Gastroesophageal sphincter (tissue), 4 donors: ENCODE measurements at places on chromosomes 5 and 9.
A peak's percentile ranks its signal among the peaks of the same experiment; 100 is the strongest.

- no peak for ATAC-seq
Measured at GRCh38 chr9:92185681-92186080, 70.5 kb upstream of the SPTLC1 start.

GRCh38 chr5:69231851-69232250 is 2.8 kb upstream of the CDK7 start:
- no peak for ATAC-seq

GRCh38 chr9:78601957-78602565 is 305.1 kb downstream of the PSAT1 start:
- peak; percentile 25 for ATAC-seq

DNA sequence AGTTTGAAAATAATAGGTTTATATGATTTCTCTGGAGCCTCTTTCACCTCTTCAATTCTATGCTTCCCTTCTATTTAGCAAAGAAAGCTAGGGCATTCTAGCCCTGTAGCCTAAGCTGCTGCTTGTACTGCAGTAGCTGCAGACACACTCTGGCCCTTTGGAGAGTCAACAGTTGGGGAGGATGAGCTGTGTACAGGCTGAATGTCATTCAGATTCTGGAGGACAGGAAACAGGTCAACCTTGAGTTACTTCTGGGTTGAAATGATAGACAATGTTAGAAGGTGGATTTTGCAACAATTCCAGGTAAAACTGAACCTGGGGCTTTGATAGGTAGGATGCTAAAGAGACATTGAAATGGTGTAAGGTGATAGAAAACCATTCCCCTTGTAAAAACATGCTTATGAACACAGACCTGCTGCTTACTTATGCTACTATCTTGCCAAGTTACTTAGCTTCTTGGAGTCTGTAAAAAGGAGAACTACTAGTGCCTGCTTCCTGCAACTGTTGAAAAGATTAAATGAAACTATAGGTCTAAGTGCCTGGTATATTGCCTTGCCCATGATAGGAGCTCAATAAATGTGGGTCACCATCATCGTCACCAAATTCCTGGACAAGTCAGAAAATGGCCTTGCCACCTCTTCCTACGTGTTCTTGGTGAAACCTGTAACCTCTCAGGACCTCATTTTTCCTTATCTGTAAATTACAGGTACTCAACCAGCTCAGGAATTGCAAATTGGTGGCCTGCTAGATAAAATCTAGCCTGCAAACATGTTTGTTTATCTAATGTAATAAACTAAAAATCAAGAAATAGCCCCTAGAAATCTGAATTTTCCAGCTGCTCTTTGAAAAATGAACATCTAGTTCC is 83.7 kb downstream of the GALNT10 start:
- no peak for ATAC-seq

DNA sequence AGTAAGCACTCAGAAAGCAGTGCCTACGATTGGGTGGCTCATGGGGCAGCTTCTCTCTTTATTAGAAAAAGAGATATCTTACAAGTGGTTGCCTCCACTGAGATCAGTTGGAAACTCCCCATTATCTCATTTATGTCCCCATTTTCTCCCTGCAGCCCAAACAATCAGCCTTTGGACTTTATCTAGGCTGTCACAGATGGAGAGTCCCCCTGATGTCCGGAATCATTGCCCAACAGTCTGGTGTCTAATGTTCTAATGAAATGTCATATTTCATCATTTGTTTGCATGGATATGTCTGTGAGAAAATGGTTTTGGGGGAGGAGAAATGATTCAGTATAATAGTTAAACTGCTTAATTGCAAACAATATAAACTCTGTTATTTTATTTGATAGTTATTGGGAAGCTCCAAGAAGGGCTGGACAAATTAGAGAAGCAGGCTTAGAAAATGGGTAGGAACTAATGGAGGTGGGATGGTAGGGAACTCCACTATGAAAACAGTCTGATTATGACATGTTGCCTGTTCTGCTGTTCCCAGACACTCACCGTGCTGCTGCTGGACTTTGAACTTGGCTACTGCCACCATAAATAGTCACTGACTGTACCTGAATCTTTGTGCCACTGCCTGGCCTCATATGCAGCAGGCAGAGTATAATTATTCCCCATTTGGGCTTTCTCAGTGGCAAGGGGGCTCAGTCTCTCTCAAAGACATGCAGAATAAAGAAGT is 38.3 kb upstream of the SMAD5 start:
- ATAC-seq: no peak

DNA sequence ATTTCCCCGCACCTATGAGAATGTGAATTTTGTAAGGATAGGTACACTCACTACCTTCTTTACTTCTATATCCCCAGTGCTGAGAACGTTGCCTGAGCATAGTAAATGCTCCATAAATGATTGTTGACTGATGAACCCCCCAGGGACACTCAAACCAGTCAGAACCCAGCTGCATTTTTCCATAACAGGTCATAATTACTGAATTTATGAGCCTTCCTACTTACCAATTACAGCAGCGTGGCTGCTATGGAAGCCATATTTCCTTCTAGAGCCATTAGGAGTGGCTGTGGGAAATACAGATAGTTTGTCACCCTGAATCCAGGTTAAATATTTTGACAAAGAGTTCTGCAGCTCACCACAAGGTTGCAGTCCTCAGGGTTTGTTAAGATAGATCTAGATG is 135.0 kb downstream of the TAF11L14 start:
- ATAC-seq: no peak

DNA sequence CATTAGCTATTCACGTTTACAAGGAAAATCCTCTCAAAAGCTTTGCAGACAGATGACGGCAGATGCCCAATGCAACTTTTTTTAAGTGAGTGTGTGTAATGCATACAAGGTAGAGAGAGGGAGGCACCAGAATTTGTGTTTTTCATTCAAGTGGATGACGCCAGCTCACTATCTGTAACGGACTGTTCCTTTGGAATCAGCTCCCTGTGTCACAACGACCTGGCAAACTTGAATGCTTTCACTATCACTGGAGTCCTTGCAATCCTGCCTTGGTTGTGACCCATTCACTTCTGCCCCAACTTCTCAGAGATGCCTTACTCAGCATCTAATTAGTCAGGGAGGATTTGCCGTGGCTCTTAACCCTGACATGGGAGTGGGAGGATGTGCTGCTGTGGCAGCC is 148.5 kb downstream of the BNC2 start:
- ATAC-seq: peak; percentile 80

- no peak for ATAC-seq
Measured at GRCh38 chr5:11898-12297, 80.1 kb upstream of the PLEKHG4B start.

DNA sequence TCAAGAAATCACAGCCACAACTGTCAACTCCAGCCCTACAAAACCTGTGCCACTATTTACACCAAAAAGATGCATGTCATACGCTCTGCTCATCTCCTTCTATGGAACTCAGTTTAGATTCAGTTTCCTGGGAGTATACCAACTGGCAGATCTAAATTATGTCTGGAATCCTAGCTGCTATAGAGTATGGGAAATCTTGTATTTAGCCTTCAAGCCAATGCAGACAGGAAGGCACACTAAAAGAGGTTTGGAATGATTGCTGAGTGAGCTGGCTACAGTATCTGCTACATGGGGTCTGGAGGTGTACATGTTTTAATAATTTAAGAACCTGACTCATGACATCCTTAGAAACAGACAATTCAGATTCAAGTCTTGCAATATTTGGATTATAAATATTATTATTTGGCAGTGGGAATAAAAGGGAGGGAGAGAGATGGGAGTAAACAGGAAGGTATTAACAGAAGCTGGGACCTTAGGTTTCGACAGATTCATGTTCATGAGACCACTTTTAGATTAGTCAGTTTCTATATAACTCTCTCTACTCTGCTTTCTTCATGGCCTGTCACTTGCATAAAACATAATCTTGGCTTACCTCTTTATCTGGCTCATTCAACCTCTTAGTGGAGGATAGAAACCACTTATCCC is 178.8 kb upstream of the HAPLN1 start:
- ATAC-seq: no peak

DNA sequence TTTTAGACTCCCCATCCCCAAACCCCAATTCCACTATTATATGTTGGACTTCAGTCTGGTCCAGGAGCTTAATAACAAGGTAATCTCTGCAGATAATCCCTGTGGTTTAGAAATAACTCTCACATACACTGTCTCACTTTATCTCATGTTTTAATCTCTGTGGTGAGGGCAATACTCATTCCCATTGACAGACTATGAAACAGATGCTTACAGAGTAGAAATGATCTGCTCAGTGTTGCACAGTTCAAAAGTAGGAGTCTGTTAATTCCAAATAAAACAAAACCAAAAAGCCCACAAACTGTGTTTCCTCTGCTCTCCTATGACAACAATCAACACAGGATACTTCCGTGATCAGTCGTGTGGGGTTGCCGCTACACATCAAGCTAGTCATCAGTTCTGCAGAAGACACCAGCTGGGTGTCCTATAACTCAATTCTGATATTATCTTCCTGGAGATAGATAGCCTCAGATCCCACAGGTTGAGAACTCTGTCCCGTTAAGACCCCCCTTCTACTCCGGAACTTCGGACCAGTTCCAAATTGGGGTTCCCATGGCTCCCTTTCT is 26.3 kb upstream of the FANCC start:
- no peak for ATAC-seq

GRCh38 chr9:18888290-18888689 is 144.7 kb downstream of the SAXO1 start:
- no peak for ATAC-seq

DNA sequence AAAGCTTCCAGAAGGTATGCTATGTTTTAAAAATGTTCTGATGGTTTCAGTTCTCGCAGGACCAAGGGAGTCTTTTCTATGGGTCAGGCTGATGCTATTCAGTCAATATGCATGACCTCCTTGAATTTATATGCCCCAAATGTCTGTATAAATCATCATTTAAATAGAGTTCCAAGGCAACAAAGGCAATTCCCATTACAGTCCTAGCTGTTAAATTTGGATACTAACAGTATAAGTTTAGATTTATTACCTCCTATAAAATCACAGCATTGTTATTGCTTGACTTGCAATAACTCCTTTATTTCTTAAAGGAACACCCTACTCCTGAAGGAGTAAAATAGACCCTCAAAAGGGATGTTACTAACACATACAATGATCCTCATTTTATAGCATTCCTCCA is 387.7 kb upstream of the CHD1 start:
- no peak for ATAC-seq

DNA sequence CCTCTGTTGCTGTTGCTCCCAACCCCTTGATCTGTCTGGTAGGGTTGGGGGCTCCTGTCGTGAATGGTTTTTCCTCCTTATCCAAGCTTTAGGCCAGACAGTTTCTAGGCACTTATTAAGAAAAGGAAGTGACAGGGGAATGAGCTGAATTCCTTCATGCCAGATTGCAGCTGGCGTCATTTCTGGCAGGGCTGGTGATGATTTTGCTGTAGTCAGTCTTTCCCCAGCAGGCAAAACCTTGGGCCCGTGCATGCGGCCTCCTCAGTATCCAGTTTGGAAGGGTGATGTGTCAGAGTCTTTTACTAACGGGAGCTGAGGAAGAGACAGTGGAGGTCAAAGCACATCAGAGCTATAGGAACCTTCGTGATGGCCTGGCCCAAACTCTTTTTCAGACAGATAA is 58.8 kb downstream of the COL27A1 start:
- ATAC-seq: no peak

GRCh38 chr5:132280371-132281240 is 13.6 kb upstream of the SLC22A4 start:
- no peak for ATAC-seq

- no peak for ATAC-seq
Measured at GRCh38 chr5:76576996-76577395, 46.2 kb downstream of the F2RL2 start.

DNA sequence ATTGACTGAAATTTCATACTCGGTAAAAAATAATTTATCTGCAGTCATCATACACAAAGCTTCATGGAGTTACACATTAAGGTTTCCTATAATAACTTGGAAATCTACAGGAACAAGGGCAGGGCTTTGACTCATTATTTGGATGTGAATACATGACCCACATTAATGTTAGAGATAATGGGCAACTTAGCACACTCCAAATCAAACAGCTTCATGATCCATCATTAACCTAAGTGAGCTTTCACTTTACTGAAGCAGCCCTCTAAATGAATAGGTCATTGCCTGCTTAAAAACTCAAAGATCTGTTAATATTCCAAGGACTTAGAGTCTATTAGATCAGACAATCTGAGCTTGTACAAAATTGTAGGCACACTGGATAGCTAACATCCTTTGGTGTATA is 9.0 kb downstream of the CDH12 start:
- ATAC-seq: no peak

GRCh38 chr9:123643518-123643917 is 286.4 kb downstream of the DENND1A start:
- ATAC-seq: no peak

DNA sequence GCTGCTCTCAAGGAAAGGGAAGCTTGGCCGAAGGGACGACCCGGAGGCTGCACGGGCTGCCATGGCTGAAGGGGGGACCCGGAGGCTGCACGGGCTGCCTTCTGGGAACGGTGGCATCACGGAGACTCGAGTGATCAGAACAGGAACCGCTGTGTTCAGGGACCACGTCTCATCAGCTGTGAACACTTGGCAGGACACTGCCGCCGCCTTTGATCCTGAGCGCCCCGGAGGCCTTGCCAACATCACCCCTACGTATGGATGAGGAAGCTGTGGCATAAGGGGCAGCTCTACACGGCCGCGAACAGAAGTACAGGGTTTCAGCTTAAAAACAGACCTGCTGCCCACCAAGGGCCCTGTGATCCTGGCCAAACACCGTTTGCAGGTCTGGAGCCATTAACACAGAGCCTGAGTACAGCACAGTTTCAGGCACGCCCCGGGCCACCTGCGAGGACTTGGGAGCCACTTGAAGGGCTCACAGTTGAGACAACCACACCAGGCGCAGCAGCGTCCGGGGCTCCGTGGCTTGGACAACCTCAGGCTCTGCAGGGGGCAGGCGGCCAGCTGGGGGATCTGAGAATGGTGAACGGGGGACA is 23.9 kb upstream of the TERT start:
- ATAC-seq: no peak

- no peak for ATAC-seq
Measured at GRCh38 chr9:126862104-126862761, 1.8 kb downstream of the ZBTB34 start.

DNA sequence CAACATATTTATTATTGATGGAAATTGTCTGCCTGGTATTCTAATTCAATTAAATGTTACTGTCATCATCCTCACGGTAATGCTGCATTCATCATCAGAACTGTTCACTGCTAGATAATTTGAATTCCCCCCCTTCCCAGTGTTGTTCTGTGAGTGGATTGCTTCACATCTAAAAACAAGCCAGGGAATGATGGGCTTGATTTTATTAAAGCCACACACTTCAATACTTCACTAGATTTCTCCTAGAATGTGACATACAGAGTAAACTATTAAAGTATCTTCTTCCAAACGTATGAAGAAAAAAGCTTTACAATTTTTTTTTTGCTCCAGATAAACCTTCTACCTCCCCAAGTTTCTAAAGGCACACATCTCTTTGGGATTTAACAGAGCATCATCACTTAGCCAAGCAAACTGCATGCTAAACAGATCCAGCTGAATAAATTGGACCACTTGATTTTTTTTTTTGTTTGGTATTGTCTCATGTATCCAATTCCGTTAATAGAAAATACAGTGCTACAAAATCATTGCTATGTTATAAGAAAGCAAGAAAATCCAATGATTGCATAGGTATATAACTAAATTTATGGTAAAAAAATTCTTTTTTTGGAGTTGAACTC is 692.4 kb downstream of the MTRR start:
- ATAC-seq: no peak

GRCh38 chr9:5764130-5764868 is 68.6 kb downstream of the ERMP1 start:
- ATAC-seq: no peak

GRCh38 chr9:104682642-104683041 is 11.7 kb upstream of the OR13D1 start:
- ATAC-seq: no peak
